ENCODE measurements at places on chromosomes 1 and 21.

DNA sequence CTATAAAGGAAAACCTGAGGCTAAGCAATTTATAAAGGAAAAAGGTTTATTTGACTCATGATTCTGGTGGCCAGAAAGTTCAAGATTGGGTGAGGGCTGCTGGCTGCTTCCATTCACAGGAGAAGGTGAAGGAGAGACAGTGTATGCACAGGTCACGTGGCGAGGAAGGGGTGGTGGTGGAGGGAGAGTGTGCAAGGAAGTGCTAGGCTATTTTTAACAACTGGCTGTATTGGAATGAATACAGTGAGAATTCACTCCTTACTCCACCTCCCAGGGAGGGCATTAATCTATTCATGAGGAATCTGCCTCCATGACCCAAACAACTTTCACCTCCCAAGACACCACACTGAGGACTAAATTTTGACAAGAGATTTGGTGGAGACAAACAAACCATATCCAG is 51.0 kb downstream of the SYDE2 start:
- no peak overlapping the region for H3K4me3 ChIP-seq
- no peak for DNase-seq
- H3K4me1 ChIP-seq, result no peaks in the 10 kb centered on the region

DNA sequence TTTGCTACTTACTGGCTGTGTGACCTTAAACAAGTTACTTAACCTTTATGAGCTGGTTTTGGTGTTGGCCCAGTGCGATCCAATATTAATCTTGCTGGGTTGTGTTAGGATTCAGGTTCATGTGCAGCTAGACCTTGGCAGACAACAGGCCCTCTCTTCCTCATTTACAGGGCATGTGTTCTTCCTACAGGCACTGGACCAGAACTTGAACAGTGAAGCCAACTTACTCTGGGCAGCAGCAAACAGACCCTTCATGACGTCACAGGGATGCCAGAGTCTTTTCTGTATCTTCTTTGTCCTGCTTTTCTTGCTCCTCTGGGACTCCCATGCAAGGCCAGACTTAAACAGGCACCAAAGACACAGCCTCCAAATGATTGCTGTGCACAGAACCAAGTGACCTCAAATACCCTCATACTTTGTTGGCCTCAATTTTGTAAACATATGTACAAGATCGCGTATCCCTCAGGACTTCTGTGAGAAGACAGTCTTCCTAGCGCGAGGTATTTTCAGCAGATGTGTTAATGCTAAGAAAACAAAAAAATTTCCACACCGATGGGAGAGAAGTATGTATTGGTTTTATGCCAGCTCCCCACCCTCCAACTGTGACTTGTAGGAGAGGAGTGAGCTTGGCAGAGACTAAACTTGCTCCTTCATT is 73.7 kb downstream of the URB2 start:
- no peaks in the 10 kb centered on the region for H3K27me3 ChIP-seq
- no peaks in the 10 kb centered on the region for H3K36me3 ChIP-seq
- H3K27ac ChIP-seq, result no peak overlapping the region
- H3K4me1 ChIP-seq, result peaks cover 4% of the 10 kb centered on the region

DNA sequence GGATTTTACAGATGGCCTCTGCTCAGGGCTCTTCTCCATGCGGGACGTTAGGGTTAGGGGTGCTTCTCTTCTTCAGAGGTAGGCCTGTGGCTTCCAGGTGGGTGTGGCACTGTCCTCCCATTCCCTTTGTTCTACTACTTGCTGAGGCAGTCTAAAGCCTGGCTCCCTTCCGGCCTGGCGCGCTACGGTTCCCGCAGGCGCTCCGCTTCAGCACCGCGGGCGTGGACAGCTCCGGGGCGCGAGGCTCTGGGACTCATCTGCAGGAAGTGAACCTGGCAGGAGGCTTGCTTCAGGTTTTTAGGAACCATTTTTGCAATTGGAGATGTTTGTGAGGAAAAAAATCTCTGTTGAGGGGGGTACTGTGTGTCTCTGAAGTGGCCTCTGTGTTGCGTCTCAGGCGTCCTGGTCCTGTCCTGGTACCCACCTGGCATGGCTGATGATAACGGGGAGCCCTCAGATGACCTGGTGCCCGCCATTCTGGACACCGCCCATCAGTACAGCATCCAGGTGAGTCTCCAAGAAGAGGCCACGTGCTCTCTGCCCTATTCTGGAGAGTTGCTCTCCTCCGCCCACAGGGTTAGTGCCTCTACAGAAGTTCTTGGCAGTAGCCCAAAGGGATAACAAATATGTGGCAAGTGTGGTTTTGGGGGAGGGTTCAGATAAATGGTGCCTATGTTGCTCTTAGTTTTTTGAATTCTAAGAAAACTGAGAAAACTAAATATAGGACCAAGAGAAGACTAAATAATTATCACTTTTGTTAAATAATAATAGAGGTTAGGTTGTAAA is 1.9 kb downstream of the MANEAL start:
- no peaks in the 10 kb centered on the region for H3K36me3 ChIP-seq
- no peak overlapping the region for H3K27ac ChIP-seq
- H3K27me3 ChIP-seq, result no peaks in the 10 kb centered on the region
- H3K4me1 ChIP-seq, result no peaks in the 10 kb centered on the region
- no peak overlapping the region for H3K4me3 ChIP-seq

GRCh38 chr1:47709872-47710231 is 272.0 kb downstream of the FOXD2 start:
- DNase-seq, result no peak
- H3K4me1 ChIP-seq, result no peaks in the 10 kb centered on the region
- no peaks in the 10 kb centered on the region for H3K27me3 ChIP-seq
- no peak overlapping the region for H3K4me3 ChIP-seq

DNA sequence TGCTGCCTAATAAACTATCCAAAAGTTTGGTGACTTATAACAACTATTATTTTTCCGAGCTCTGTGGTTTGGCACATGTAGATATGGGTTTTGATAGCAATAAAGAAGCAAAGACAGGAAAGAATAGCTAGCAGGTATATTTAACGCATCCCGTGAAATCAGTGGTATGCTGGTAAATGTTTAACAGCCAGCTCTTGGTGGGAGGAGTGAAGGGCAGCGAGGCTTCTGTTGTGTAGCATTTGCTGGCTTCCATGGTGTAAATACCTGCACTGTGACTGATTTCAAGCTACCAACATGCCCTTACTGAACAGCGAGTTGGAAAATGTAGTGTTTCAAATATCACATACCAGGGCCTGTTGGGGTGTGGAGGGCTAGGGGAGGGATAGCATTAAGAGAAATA is 291.0 kb downstream of the PRDM2 start:
- H3K4me1 ChIP-seq, result no peaks in the 10 kb centered on the region
- H3K27ac ChIP-seq, result no peak overlapping the region
- DNase-seq, result no peak
- H3K36me3 ChIP-seq, result no peaks in the 10 kb centered on the region
